Natural killer cell (primary cell): ENCODE measurements at places on chromosomes 6 and 20.

- no peak overlapping the region for H3K27ac ChIP-seq
- no peaks in the 10 kb centered on the region for H3K36me3 ChIP-seq
- H3K27me3 ChIP-seq = no peaks in the 10 kb centered on the region
- H3K4me3 ChIP-seq = no peak overlapping the region
- H3K4me1 ChIP-seq = peaks cover 3% of the 10 kb centered on the region
- no peak for DNase-seq
Observed at GRCh38 chr20:1567392-1568162, 10.1 kb upstream of the SIRPD start.

DNA sequence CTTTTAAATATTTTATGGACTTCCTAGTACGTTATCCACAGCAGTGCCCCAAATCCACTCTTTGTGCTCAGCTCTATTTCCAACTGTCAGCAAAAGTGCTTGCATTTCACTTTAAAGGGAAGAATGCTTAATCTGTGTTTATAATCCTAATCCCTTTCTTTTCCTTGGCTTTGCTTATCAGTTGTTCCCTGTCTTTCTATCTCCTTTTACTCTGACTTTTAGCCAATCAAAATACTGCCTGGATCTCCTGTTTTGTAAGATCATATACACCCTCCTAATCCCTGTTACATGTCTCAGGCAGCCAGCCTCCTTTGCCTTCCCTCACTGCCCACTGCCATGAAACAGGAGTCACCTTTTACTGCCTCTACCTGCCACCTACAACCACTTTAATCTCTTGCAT is 102.9 kb downstream of the AIG1 start:
- no peaks in the 10 kb centered on the region for H3K36me3 ChIP-seq
- H3K27ac ChIP-seq = no peak overlapping the region
- H3K4me1 ChIP-seq = no peaks in the 10 kb centered on the region
- DNase-seq = no peak
- no peak overlapping the region for H3K4me3 ChIP-seq
- no peaks in the 10 kb centered on the region for H3K27me3 ChIP-seq

- no peaks in the 10 kb centered on the region for H3K27me3 ChIP-seq
- H3K36me3 ChIP-seq = no peaks in the 10 kb centered on the region
- H3K4me3 ChIP-seq = no peak overlapping the region
- no peaks in the 10 kb centered on the region for H3K4me1 ChIP-seq
Observed at GRCh38 chr20:53783768-53784167, 190.1 kb upstream of the ZNF217 start.

- no peak for DNase-seq
- H3K27ac ChIP-seq = no peak overlapping the region
- no peaks in the 10 kb centered on the region for H3K27me3 ChIP-seq
- H3K4me3 ChIP-seq = no peak overlapping the region
Observed at GRCh38 chr6:39269961-39270360, 40.7 kb upstream of the KCNK5 start.

DNA sequence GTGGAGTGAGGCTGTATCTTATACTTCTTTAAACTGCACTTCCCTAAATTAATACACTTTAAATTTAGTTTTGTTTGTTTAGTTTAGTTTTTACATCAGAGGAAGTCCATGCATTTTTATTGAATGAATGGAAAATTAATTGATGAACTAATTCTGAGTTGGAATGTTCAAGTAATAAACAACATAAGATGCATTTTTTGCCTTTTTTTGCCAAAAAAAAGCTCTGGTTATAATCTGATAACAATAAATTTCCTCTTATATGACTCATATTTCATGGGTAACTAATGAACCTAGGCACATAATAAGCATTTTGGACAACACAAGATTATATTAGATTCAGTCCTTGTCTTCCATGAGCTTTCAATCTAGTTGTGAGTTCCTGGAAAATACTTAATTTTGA is 323.1 kb downstream of the CENPW start:
- no peak for DNase-seq
- H3K27ac ChIP-seq = no peak overlapping the region
- H3K36me3 ChIP-seq = no peaks in the 10 kb centered on the region
- H3K4me3 ChIP-seq = no peak overlapping the region
